AG09319 (cell line): ENCODE measurements at places on chromosomes 6 and 20.

DNA sequence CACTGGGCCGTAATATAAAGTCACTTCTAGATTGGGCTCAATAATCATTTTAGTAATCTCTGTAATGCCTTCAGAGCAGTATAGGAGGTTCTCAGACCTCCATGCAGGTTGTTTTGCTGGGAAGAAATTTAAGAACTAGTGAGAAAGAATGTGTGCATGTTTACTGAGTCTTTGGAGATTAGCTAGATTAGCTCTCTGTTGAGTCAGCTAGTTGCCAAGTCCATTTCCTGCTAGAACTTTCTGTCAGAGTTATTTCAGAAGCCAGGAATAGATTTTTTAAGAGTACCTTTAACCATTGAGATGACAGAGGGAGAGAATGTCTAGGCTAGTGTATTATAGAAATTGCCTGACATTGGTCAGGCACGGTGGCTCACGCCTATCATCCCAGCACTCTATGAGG lies 33.3 kb downstream of the ORC3 start:
- DNase-seq: peak; percentile 3

GRCh38 chr20:48563191-48563870 lies 264.5 kb downstream of the PREX1 start:
- DNase-seq: no peak

- no peak for DNase-seq
These were observed 34.4 kb upstream of the FNDC1 start for GRCh38 chr6:159134701-159135364.

- DNase-seq: no peak
These were observed 28.6 kb downstream of the FOXO3 start for GRCh38 chr6:108589244-108589791.

GRCh38 chr20:8226106-8226505 lies 94.0 kb downstream of the PLCB1 start:
- DNase-seq: no peak

DNA sequence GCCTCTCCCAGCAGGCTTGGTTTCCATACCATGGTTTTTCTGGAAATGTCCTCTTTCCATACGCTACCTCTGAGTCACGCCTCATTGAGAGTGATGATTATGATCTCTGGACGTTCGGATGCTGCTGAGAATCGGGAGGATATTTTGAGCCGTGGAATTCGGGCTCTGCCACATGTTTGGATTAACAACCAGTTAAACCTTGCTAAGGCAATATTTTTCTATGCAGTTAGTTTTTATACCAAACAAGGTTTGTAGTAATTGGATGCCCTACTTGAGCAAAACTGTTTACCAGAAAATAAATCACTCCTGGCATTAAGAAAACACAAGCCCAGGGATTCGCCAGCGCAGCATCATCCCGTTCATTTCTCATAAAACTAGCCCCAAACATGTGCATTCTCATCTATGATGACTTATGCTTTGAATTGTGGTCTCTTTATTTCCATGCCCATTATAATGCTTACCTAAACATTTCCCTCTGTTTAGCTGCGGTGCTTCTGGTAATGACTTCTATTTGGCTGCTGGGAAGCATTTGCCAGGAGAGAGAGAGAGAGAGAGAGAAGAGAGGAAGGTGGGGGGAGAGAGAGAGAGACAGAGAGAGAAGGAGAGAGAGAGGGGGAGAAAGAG lies 198.9 kb downstream of the CLIC5 start:
- no peak for DNase-seq

DNA sequence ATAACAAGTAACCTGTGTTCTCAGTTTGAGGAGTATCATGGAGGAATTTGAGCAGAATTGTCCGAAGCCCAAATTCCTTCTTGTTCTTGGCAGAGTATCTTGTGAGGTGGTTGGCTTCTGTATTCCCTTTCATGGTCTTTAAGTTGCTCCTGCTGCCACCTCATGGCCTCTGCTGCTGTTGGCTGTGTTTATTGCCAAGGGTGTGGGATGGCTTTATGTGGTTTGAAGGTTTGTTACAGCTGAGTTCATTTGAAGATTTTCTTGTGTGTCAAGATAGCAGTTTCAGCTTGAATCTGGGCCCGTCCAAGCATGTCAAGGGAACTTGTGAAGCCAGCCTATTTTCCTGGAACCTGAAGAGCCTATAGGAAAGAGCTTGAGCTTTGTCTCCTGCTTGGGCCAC lies 20.2 kb upstream of the TTK start:
- no peak for DNase-seq

DNA sequence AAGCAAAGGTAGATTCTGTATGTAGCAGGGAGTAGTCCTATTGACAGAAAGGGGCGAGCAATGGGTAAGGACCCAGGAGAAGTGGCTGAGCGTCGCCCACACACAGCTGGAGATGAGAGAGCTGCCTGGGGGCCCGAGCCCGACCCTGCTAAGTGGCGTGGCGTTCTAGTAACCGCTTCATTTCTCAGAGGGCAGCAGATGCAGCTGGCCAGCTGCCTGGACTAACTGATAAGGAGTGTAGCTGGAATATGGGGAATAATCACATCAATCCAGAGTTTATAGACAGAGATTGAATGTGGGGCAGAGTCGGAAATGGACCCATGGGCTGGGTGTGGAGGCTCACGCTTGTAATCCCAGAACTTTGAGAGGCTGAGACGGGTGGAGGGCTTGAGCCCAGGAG lies 64.4 kb downstream of the EZR start:
- DNase-seq: no peak

DNA sequence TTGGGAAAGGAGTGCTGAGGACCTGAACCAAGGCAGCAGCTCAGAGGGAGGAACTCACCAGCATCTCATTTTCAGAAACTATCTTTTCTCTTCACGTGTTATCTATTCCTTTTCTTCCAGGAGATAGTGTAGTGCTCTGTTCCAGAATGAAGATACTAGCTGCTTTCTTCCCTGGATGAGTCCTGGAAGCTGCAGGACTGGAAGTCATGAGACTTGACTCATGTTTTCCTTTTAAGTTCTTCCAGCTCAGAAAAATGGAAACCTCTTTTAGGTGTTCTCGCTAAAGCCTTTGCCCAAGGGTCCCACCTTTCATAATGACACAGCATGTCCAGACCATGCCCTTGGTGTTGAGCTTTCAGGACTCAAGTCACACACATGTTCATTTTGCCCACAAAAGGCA lies 106.7 kb downstream of the UNC5CL start:
- DNase-seq: no peak

GRCh38 chr6:9795880-9796279 lies 619.0 kb downstream of the TFAP2A start:
- no peak for DNase-seq

GRCh38 chr6:134073161-134073560 lies 20.7 kb upstream of the SLC2A12 start:
- no peak for DNase-seq

GRCh38 chr20:62358171-62359042 lies 8.7 kb downstream of the LAMA5 start:
- DNase-seq: no peak

DNA sequence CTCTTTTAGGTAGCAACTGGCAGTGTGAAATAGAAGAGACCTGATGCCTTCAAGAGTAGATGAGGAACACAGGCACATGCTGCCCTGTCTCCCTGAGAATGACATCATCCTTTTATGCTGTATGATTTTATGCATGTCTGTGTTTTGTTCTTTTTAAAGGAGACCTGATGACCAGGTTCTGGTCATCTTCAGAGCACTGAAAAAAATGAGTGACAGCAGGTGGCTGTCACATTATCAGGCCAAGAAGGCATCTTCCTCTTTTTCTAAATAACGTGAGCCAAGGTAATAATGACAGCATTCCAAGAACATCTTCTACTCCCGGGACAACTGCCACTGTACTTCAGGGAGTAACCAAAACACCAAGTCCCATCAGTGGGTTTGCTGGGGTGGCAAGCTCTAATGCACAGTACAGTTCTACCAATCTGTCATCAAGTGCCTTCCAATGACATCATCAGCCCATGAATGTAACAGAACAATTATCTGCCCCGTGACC lies 28.9 kb downstream of the CNKSR3 start:
- no peak for DNase-seq

- no peak for DNase-seq
These were observed 39.6 kb downstream of the OR2B2 start for GRCh38 chr6:27872642-27873020.

DNA sequence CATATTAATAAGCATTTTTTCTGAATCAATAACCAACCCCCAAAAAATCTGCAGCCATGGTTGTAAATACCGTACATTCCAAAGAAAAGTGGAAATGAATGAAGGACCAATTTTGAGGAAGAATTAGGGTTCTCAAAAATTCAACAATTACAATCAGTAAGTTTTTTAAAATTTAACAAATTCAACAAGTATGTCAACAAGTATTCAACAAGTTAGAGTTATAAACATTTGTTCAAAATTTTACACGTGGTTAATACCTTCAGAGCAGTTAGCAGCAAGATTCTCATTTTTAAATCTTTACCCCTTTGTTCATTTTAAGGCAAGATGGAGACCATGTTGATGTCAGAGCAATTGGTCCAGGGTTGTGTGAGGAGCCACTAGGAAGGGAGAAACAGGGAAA lies 27.6 kb upstream of the ANKEF1 start:
- no peak for DNase-seq

- DNase-seq: no peak
These were observed 22.0 kb downstream of the KIF13A start for GRCh38 chr6:17965397-17965796.

GRCh38 chr6:154767003-154767723 lies 33.9 kb downstream of the SCAF8 start:
- DNase-seq: no peak

DNA sequence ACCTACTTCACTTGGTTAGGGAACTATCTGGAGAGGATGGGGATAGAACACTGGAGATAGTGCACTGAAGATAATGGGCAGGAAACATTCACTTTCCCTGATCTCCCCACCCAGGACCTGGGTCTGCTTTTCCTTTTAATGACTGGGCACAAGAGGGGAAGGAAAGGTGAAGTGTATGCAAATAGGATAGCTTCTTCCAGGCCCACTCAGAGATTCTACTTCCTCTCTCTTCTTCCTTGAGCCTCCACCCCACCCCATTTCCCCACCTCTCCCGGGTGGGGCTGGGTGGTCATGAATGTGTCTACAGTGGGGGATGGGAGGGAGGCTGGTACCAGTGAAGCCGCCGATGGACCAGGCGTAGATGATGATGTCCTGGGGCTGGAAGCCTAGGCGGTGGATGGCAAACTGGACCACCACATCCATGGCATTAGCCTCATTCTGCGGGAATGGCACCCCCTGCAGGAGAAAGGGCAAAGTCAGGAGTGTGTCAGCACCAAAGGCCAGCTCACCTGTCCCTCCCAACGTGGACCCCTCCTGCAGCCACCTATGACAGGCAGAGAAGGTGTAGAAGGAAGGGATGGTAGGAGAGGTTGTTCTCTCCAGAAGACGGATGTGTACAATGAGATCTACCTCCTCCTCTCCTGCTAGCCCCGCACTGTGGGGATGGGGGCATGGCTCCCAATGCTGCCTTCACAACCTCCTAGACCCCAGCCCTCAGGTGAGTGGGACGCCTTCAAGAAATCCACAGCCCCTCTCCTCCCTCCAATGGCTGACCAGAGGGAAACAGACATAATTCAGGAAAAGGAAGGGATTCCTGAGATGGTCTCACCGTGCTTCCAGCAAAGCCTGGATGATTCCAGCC lies 8.6 kb upstream of the LY6G5C start:
- DNase-seq: no peak

GRCh38 chr20:57346477-57346876 lies 4.6 kb upstream of the RAE1 start:
- peak; percentile 51 for DNase-seq

- no peak for DNase-seq
These were observed 28.7 kb downstream of the RALGAPA2 start for GRCh38 chr20:20683481-20684321.

DNA sequence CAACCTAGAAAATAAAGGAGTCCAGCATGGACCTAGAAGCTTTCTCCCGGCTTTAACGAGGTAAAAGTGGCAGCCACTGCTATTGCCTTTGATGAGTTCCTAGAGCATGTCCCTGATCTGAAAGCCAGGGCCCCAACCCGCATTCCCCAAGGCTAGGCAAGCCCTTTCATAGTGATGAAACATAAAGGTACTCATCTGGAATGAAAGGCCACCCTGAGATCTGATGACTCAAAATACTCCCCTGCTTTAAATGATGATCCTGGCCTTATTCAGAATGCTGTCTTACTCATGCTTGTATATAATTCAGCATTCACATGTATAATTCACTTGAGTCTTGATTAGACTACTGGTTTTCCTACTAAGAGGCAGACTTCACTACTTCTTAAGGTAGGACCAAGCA lies 21.3 kb downstream of the TTPAL start:
- DNase-seq: no peak

DNA sequence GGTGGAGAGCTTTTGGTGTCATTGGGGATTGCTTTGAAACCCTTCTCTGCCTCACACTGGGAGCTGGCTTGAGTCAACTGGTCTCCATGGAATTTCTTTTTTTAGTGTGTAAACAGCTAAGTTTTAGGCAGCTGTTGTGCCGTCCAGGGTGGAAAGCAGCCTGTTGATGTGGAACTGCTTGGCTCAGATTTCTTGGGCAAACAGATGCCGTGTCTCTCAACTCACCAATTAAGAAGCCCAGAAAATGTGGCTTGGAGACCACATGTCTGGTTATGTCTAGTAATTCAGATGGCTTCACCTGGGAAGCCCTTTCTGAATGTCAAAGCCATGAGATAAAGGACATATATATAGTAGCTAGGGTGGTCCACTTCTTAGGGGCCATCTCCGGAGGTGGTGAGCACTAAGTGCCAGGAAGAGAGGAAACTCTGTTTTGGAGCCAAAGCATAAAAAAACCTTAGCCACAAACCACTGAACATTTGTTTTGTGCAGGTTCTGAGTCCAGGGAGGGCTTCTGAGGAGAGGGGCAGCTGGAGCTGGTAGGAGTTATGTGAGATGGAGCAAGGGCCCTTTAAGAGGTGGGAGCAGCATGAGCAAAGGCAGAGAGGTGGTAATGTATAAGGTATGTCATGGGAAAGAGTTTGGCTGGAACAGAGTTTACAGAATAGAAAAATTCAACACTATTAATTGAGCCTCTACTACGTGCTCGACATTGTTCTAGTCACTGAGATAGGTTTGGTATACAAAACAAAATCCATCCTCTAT lies 31.2 kb downstream of the SRSF3 start:
- peak; percentile 59 for DNase-seq

DNA sequence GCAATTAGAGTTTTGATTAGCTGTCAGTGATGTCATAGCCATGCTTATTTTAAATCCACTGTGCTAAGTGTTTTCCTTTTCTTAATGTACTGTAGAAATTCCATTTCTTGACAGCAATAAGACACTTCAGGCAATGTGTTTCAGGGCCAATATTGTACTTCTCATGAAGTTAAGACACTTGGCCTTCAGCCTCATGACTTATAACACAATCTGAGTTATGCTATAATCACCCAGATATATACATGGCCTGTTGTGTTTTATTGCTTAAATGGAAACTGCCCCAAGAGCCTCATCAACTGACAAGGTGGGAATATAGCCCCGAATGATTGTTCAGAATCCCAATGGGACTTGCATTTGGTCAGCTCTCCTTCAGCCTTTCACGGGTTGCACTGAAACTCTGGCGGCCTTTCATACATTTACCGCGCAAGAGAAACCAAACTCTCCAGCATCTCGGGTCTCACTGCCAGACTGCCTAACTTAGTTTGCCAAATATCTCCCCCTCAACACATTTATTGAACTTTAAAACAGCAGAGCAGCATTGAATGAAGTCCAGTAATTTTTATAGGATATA lies 44.2 kb upstream of the TBX18 start:
- no peak for DNase-seq
